Activated gamma-delta T cell treated with Interleukin-2 at 50 U/mL for 16 hours (primary cell): ENCODE measurements at places on chromosomes 5 and 9.

GRCh38 chr9:94922098-94922607 is 195.7 kb downstream of the AOPEP start:
- no peak for DNase-seq

GRCh38 chr9:73137914-73138313 is 13.8 kb upstream of the ANXA1 start:
- DNase-seq: no peak

GRCh38 chr9:72947984-72948465 is 4.8 kb downstream of the ALDH1A1 start:
- no peak for DNase-seq

DNA sequence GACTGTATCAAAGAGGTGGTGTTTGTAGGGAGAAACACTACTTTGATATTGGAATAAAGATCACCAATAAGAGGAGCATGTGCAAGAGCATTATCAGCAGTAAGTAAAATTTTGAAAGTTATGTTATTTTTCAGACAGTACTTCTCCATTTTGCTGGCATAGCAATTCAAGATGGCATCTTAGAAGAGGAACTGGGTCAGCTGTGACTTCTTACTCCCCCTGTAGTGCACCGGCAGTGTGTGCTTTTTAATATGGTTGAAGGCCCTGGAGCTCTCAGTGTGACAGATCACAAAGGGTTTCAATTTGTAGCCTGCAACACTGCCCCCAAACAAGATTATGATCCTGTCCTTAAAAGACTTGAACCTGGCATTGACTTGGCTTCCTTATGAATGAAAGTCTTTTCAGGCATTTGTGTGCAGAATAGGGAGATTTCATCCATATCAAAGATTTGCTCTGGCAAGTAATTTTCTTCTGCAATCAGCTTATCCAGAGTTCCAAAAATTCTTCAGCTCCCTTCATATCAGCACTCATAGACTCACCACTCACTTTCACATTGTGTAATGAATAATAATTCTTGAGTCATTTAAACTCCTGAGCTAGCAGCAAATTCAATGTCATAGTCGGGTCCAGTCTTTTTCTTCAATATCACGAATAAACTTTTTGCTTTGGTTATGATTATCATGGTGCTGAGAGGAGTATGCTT is 105.7 kb upstream of the MAMDC2 start:
- no peak for DNase-seq

DNA sequence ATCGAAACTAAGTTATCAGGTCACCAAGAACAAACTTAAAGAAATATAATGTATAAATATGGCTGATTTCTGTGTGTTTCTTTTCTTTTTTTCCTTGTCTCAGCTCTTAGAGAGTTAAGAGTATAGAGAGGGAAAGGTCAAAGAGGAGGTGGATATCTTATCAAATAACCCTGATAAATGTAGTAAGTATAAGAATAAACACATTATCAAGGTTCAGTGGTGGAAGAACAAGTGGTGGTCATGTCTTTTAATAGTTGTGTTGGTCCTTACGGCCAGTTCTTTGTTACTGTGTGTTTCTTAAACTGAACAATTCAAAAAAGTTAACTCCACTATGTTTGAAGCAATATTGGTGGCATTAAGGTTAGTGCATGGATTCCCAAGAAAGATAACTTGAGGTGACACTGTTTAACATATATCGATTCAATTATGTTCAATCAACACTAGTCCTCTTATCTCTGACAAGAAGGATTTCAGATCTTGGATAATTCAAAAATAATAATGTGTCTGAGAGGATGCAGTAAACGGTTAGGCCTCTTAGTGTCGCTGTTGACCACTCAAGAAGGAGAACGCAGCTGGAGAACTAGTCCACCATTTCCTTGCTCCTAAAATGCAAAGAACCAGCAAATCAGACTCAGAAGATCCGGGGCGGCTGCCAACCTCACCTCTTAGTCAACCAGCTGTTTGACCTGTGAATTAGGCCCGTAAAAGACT is at the start of gene PCDHGA3:
PCDHGA3 (plus strand) TSS at position 588 of the 711 bp plus-strand sequence. CDS start 205 bp downstream, outside the sequence.
- no peak for DNase-seq
